HT-29 (cell line): ENCODE measurements at places on chromosomes 2 and 18. TPM values are rescaled to one million over a fixed set of nuclear protein-coding genes. Genes with fewer than 3 reads are reported as not detected.

Gene SNTG2
- total RNA-seq = not detected in 2 replicates

Gene STON1
- 0.29 TPM in 1 of 2 replicates, not detected in the other for total RNA-seq

Gene INPP5D
- 26.9 and 28.6 TPM in 2 replicates for total RNA-seq

Gene GYPC
- total RNA-seq = not detected in 2 replicates

Gene CPLX4
- not detected in 2 replicates for total RNA-seq

Gene RIT2
- not detected in 2 replicates for total RNA-seq

Gene FBXO48
- total RNA-seq = 0.03 and 0.05 TPM in 2 replicates

Gene NCKAP5
- total RNA-seq = 0.03 TPM in 1 of 2 replicates, not detected in the other

Gene SCYGR4
- total RNA-seq = not detected in 2 replicates

Gene PER2
- total RNA-seq = 26.6 and 28.3 TPM in 2 replicates

Gene LOXHD1
- not detected in 2 replicates for total RNA-seq

Gene DAW1
- not detected in 2 replicates for total RNA-seq

Gene SOWAHC
- 51.6 and 56.5 TPM in 2 replicates for total RNA-seq

Gene ALPG
- total RNA-seq = 0.16 TPM in 1 of 2 replicates, not detected in the other

Gene ZNF521
- 0.08 and 0.21 TPM in 2 replicates for total RNA-seq

Gene CIDEA
- total RNA-seq = not detected in 2 replicates

Gene GRB14
- 15.9 and 20.0 TPM in 2 replicates for total RNA-seq

Gene MC4R
- total RNA-seq = not detected in 2 replicates

Gene UGT1A10
- 140 and 150 TPM in 2 replicates for total RNA-seq

Gene GPAT2
- total RNA-seq = not detected in 2 replicates

Gene IGFBP5
- total RNA-seq = not detected in 2 replicates

Gene FAM237A
- total RNA-seq = not detected in 2 replicates

Gene DCDC2C
- not detected in 2 replicates for total RNA-seq

Gene TMEM198
- total RNA-seq = 5.2 and 5.6 TPM in 2 replicates

Gene HYCC2
- 2.8 and 4.0 TPM in 2 replicates for total RNA-seq

Gene CCDC68
- total RNA-seq = 1.1 TPM in 2 replicates

Gene SCN7A
- not detected in 2 replicates for total RNA-seq

Gene STEAP3
- total RNA-seq = 9.3 and 9.8 TPM in 2 replicates

Gene IL36RN
- total RNA-seq = 0.44 and 1.4 TPM in 2 replicates

Gene PDCL3
- total RNA-seq = 8.2 and 11.7 TPM in 2 replicates

Gene FBXO36
- total RNA-seq = 0.48 and 0.81 TPM in 2 replicates

Gene ING5
- total RNA-seq = 46.4 and 54.7 TPM in 2 replicates

Gene ADRA2B
- total RNA-seq = 0.46 TPM in 1 of 2 replicates, not detected in the other

Gene RNF125
- total RNA-seq = 1.7 and 2.1 TPM in 2 replicates

Gene VWA3B
- not detected in 2 replicates for total RNA-seq

Gene ADD2
- 0.71 and 0.73 TPM in 2 replicates for total RNA-seq

Gene GNAL
- total RNA-seq = 0.13 and 0.23 TPM in 2 replicates

Gene KCNS3
- total RNA-seq = 0.05 TPM in 1 of 2 replicates, not detected in the other

Gene UBXN4
- total RNA-seq = 27.8 and 28.3 TPM in 2 replicates

Gene TMEM214
- total RNA-seq = 35.6 and 42.0 TPM in 2 replicates

Gene LDLRAD4
- 1.7 and 3.6 TPM in 2 replicates for total RNA-seq

Gene KLHL14
- not detected in 2 replicates for total RNA-seq
